ENCODE measurements at places on chromosomes 3 and 15.

- peak; percentile 68 for DNase-seq
These were observed 7.7 kb downstream of the SNX4 start for GRCh38 chr3:125512135-125512920.

GRCh38 chr3:19931180-19931692 is 2.8 kb downstream of the EFHB start:
- peak; percentile 58 for DNase-seq

- DNase-seq, result no peak
These were observed 32.3 kb upstream of the APH1B start for GRCh38 chr15:63244976-63245645.

- no peak for DNase-seq
These were observed 3.9 kb downstream of the HHLA2 start for GRCh38 chr3:108300103-108300849.

- DNase-seq, result no peak
These were observed 151.5 kb upstream of the BHLHE40 start for GRCh38 chr3:4827767-4828166.

- no peak for DNase-seq
These were observed 9.1 kb upstream of the C3orf22 start for GRCh38 chr3:126567696-126568438.

DNA sequence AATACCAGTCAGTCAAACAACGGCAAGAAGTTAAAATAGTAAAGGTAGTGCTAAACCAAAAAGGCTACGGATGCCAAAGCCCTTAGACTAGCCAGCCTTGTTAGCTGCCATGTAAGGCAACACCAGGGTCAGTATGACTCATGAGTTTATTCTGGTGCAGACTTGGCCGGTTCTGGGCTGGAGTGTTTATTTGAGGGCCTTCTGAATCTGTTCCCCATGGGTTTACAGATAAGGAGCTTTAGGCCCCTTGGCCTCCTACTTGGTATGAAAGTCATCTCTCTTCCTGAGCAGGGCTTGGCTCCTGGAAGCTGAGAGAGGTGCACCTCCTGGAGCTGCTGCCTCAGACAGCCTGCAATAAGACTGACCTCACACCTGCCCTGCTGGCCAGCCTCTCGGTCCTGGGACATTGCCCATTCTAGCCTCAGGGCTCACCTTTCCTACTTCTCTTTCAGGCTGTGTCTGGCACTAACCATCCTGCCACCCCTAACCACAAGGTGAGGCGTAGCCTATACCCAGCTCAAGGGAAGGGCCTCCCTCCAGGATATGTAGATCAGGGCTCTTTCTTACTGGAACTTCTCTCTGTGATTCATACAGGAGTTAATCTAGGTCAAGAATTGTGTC is 10.4 kb upstream of the RTP1 start:
- no peak for DNase-seq

DNA sequence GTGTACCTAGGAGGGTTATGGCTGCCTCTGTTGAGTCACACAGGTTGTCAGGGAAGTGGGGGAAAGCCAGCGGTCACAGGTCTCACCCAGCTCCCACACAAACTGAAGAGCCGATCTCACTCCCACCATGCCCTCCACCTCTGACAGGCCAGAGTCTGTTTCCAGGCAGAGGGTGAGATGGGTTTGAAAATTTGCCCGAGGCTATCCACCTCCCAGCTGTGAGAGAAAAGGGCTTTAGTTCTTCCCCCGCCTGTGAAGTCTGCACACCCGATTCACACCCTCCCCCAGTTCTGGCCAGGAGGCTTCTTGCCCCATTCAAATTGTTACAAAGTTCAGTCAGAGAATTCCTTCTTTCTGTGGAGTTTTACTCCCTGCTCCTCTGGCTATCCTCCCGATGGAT is 446.9 kb downstream of the EDEM1 start:
- DNase-seq, result no peak

- DNase-seq, result no peak
These were observed 76.2 kb downstream of the TRIM42 start for GRCh38 chr3:140753865-140754754.

DNA sequence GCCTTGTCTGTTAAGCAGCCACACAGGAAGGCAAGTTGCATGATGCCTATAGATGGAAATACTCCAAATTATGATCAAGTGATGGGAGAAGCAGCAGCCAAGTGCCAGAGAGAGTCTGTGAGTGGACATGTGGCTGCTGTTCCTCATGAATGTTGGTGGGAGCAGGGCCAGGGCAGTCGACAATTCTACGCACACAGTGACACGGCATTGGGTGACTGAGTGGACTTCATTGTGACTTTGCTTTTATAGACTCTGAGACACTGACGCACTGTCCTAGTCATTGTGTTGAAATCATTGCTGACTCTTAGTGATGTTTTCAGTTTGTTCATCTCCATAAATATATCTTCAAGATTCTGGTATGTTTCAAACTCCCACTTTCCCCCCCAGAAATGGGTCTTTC is 246.3 kb upstream of the SEMA6D start:
- DNase-seq, result no peak

DNA sequence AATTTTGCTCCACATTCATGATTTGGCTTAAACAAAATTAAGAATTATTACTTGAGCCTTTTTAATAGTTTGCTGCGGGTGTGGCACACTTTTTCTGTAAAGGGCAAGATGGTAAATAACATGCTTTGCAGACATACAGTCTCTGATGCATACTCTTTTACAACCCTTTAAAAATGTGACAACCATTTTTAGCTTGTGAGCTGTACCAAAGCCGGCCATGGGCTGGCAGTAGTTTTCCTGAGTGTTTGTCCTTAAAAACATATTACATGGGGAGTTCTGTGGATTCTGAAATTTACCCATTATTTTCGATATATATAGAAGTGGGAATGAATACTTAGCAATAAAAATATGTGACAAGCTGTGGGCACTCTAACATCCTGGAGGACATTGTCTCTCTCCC is 163.4 kb downstream of the FNDC3B start:
- no peak for DNase-seq

GRCh38 chr15:77416148-77416455 is 3.8 kb downstream of the PEAK1 start:
- no peak for DNase-seq

- no peak for DNase-seq
These were observed 97.1 kb downstream of the MEGF11 start for GRCh38 chr15:66156310-66156975.

DNA sequence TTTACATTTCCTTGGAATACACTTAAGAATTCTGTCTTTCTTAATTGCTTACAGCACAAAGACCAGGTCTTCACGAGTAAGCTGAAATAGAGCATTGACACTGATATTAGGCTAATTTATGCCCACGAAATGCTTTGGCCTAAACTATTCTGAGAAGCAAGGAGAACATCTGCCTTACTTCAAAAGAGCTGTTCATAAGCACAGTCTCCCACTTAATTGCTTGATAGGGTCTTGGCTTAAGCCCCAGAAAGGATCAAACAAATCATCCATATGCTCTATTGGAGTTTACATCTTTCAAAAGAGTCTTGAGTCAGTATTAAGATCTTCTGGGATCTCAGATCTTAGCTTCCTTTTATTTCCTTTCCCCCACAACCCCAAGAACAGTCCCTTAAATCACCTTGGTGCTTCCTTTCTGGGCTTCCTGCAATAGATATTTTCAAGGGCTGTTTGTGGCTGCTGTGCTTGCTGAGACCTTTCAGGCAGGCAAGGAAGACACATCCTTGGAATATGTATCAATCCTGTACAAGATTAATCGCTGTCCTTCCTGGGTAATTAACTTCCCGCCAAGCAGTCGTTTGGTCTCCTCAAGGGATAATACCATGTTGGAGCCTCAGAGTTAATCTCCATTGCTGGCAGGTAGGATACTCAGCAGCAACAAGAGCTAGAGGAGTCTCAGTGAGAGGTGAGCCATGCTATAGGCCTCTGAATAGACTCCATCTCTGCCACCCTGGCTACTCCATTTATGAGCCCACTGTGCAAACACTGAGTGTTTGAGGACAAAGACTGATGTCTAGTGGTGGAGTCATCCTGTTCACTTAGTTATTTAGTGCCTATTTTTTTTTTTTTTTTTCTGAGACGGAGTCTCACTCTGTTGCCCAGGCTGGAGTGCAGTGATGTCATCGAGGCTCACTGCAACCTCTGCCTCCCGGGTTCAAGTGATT is 37.1 kb downstream of the TMEM158 start:
- no peak for DNase-seq

- DNase-seq, result no peak
These were observed 13.9 kb downstream of the ICE2 start for GRCh38 chr15:60464836-60465630.

DNA sequence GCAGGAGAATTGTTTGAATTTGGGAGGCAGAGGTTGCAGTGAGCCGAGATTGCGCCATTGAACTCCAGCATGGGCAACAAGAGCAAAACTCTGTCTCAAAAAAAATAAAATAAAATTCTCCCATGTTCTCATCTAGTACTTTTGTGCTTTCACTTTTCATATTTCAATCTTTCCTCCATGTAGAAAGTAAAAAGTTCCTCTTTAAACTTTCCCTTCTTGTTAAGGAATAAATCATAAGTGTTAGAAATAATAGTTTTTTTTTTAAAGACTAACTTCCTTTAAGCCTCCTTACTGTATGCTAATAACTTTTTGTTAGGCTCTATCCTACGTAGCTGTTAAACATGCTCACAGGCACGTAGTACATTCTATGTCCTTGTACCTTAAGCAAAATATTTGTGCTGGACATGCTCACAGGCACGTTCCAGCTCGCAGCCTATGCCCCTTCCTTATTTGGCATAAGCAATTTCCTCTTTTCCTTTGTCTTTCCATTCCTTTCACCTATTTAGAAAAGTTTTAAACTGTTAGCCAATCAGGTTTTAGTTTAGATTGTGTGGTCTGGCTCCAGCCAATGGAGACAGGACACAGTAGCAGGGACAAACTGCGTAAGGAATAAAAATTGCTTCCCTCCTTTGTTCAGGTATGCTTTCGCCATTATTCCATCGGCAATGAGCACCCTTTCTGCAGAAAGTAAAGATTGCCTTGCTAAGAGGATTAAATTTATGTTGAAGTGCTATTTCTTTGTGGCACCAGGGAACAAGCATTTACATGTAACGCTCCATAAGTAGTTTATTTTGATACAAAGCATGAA is 38.9 kb upstream of the PIK3CB start:
- DNase-seq, result no peak

DNA sequence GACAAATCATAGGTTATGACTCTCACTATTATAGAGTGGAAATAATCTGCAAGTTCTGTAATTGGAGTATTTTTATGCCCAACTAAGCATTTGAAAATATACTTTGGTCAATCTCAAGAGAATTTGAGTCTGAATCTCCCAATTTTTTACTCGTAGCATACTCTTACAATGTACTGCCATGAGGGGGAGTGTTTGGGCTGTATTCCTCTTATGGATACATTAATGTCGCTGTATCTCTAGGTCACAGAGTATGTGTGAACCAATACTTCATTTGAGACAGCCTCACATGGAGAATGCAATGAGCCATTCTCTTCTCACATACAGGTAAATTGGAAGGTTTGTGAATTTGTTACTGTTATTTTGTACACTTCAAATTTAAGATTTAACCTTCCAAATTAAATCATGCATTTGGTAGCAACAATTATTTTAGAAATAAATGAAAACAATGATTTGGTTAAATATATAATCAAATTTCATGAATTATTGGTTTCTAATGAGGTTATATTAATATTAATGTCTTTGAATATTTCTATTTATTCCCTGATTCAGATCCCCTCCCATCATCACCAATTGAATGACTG is 5.5 kb upstream of the CD200 start:
- peak; percentile 49 for DNase-seq

GRCh38 chr3:49460188-49460890 is 9.7 kb upstream of the DAG1 start:
- no peak for DNase-seq

- DNase-seq, result peak; percentile 49
These were observed 6.0 kb downstream of the CCR2 start for GRCh38 chr3:46359733-46360493.

DNA sequence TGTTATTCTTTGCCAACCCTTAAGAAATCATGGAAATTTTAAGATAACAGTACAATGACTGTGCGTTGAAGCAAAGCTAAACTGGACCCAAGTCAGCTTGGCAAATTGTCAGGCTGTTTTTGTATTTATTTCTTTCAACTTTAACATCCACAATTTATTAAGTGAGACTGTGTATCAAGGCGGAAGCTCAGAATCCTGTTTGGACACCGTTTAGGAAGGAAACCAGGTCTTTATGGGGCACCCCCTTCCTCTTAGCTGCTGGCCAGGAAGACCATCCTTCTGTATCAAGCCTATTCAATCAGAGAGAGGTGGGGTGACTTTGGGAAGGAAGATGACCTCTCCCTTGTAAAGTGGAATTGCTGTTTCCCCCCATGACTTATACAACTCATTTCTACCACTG is 166.0 kb downstream of the MCTP2 start:
- no peak for DNase-seq

GRCh38 chr3:13839726-13840340 is 40.0 kb downstream of the WNT7A start:
- DNase-seq, result no peak

DNA sequence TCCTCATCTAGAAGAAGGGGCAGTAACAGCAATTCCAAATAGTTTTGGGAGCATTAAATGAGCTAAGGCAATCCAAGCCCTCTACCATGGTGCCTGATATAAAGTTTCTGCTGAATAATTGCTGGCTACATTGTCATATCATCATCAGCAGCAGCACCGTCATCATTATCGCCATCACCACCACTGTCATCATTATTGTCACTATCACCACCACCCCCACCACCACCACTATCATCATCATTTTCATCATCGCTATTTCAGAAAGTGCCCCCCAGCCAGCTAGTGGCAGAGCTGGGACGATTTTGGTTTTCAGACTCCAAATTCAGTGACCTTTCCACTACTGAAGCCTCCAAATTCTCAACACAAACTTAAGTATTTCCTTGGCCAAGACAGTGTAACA is 15.0 kb downstream of the XCR1 start:
- DNase-seq, result no peak

DNA sequence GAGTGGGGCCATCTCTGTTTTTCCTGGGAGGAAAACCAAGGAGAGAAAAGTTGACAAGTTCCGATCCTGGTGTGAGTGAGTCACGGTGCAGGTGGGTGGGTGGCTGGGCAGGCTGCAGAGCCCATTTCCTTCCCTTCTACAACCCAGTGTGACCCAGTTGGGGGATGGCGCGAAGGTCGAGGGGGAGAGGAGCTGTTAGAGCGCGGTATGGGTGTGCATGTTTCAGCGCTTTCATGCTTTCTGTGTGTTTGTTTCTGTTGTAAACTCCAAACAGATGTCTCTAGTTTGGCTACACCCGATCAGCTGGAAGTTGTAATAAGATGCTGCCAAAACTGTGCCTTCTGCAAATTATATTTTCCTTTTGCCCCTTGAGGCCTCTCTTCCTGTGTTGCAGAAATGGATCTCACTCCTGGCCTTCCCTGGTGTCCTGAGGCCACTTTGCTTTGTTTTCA is 3.8 kb downstream of the FAM43A start:
- no peak for DNase-seq

All from activated CD4-positive, alpha-beta T cell treated with anti-CD3 and anti-CD28 coated beads for 48 hours (primary cell).